ENCODE measurements at places on chromosomes 12 and 14.

- no peak for DNase-seq
Measured at GRCh38 chr12:101878243-101878821, 952 bp downstream of the DRAM1 start.

DNA sequence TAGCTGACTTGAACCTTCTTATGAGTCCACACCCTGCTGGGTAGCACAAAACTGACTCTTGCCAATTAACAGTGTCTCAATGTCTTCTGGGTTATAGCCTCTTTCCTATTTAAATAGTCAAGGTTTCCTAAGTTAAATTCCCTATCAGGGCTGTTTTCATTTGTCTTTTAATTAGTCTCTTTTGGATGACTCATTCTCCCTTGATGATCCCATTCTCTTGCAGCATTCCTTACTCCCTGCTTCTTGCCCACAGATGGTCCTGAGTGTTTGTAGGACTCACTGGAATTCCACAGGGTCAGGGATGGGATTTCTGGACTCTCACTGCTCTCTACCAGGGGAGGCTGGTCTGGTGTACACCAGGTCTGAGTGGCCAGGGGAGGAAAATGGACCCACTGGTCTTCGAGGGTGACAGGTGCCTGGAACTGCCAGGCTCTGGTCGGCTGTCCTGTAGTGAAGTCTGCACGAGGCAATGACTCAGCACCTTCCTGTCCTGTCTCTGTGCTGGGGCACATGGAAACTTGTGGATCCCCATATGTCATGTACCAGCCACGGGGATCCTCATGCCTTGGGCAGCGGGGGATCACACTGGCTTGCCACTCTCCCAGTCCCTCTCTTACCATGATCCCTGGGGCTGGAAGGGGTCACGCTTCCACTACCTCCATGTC, 236.5 kb upstream of the PELI2 start:
- peak; percentile 52 for DNase-seq

DNA sequence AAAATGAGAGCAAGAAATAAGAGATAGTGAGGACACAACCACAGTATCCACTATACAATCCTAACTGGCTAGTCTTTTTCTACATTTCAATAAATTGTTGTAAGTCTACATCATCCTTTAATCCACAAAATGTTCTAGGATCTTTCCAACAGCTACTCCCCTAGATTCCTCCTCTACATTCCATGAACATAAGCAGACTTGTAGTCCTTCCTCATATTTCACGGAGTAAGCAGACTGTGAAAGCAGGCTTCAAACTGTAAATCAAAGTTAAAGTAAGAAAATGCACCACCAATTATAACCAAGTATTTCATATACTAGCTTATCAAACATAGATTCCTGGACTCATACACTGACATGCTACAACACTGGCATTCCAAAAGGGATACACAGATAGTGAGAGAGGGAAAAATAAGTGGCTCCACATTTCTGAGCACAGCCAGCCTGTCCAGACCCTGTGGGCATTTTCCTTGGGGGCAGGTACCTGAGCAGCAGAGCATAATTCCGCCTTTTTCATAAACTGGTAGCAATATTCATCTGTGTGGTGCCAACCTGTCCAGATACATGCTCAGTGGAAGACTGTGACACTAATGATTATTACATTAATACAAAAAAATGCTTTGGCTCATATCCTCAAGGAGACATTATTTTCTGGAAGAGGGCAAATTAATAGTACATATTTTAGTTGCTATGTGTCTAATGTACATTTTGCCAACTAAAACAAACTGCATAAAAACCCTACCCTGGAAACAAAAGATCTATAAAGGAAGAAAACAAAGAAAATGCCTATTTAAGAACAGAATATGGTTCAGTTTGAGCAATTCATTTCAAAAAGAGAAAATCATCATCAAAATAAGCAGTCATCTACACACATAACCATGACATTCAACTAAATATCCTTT, 113.3 kb upstream of the FSCB start:
- no peak for DNase-seq

- DNase-seq: no peak
Measured at GRCh38 chr14:68367536-68367935, 425.3 kb downstream of the ZFP36L1 start.

DNA sequence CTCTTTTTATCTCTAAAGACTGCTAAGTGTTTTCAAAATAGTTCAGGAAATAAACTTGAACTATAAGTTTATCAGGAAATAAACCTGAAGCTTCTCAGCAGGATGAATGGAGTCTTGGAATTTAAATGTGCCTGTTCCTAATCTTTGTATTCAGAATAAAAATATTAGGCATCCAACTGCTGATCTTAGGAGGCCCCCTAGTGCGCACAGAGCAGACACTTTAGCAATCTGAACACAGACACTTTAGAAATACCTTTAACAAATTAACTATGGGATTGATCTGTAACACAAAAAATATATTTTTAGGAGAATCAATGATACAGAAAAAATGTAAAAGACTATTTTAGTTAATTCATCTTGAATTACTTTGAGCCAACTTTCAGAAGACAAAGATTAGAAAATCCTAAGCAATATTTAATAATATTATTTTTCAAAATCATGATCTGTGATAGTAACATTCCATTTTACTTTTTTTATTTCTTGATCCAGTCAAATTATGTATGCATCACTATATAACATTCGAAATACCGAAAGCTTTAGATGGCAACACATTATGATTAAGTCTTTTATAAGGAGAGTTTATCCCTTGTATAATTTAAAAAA, 80.9 kb downstream of the SLC41A2 start:
- DNase-seq: peak; percentile 54

- peak; percentile 72 for DNase-seq
Measured at GRCh38 chr12:21546716-21547115, 20.6 kb downstream of the SPX start.

GRCh38 chr14:91961297-91962220, 14.1 kb upstream of the FBLN5 start:
- DNase-seq: no peak

- DNase-seq: no peak
Measured at GRCh38 chr12:109741970-109742703, 28.5 kb downstream of the FAM222A start.

- DNase-seq: no peak
Measured at GRCh38 chr12:51625370-51625769, 34.3 kb downstream of the SCN8A start.

- peak; percentile 30 for DNase-seq
Measured at GRCh38 chr14:94394581-94395207, 6.3 kb upstream of the SERPINA1 start.

- DNase-seq: no peak
Measured at GRCh38 chr14:68623826-68624225, 169.0 kb downstream of the ZFP36L1 start.

- DNase-seq: peak; percentile 27
Measured at GRCh38 chr12:70383484-70383883, 17.4 kb downstream of the KCNMB4 start.

DNA sequence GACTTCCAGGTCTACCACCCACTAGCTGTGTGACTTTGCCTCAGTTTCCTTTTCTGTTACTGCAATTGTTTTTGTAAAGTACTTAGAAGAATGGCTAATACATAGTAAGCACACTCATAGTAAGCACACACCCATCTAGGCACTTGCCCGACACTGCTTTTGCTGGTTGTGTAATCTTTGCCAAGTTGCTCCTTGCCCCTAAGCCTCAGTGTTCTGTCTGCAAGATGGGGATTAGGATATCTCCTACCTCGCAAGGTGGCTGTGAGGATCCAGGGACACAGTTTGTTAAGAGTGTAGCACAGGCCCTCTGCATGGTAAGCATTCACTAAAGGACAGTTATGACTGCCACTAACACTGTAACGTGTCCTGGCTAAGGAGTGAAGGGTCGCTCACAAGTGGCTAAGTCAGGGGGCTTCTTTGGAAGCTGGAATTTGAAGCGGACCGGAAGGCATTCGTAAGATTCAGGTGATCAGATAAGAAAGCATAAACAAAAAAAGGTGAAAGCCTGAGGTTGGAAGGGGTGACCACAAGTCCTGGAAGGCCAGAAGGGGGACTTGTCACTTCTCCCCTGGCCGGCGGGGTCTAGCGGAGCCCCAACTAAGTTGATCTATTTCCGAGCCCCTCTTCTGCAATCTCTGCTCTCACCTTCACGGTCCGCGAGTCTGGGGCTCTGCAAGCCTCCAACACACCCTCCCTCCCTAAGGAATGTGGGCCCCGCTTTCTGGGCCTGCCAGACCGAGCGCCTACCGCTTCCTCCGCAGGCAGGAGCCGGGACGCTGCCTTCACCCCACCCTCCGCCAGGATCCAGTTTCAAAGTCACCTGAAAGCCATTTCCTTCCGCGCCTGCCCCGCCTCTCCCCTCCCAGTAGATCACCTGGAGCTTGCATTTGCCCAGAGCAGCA, 1.5 kb upstream of the PLEKHG3 start:
- DNase-seq: no peak

GRCh38 chr12:74890237-74890599, 319.4 kb downstream of the KCNC2 start:
- DNase-seq: peak; percentile 92

- DNase-seq: no peak
Measured at GRCh38 chr12:131444220-131445164, 266.4 kb upstream of the SFSWAP start.

DNA sequence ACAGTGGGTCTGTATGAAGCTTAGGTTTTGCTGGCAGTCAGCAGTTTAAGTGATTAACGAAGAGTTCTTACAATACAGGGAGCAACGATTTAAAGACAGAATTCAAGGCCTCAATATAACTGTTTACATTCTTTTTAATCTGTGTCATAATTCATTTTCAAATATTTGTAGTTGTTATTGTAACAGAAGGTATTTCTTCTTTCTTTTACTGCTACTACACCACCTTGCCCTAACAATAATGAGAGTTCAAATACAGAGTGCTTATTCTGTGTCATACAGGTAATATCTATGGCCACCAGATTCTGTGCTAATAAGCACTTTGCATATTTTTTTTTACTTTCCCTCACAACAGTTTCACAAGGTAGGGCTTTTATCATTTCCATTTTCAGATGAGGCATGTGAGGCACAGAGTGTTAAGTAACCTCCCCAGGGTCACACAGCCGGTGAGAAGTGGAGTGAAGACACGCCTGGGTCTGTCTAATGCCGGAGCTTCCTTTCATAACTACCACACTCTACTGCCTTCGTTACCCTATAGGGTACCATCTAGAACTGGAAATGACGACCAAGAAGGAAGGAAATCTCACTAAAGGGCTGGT, 81.9 kb downstream of the PELI2 start:
- DNase-seq: peak; percentile 50

Data from fibroblast of skin of back (primary cell).